ENCODE measurements at places on chromosomes 4 and X. TPM values are rescaled to one million over a fixed set of nuclear protein-coding genes. Genes with fewer than 3 reads are reported as not detected.
A peak's percentile ranks its signal among the peaks of the same experiment; 100 is the strongest.

- DNase-seq = peak; percentile 90
These were observed 12.3 kb upstream of the CHRNA9 start for GRCh38 chr4:40322811-40323210.

- no peak for DNase-seq
These were observed 364.5 kb upstream of the BOD1L1 start for GRCh38 chr4:13992041-13992440.

DNA sequence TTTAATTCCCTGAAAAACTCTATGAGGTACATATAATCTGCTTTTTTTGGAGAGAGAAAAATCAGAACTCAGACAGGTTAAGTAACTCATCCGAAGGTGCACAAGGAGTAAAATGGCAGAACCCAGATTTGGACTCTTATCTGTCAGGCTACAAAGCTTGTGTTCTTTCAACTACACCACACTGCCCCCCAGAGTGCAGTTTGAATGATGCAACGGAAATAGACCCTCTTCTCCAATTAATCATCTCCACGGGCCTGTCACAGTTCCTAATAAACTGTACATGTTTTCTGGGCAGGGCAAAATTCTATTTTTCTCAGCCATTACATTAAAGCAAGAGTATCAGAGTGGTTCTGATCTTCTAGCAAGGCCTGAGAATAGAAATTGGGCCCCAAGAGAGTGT, 35.3 kb upstream of the DCX start:
- DNase-seq = no peak

- DNase-seq = peak; percentile 43
These were observed 98.3 kb upstream of the MAOA start for GRCh38 chrX:43557792-43558191.

DNA sequence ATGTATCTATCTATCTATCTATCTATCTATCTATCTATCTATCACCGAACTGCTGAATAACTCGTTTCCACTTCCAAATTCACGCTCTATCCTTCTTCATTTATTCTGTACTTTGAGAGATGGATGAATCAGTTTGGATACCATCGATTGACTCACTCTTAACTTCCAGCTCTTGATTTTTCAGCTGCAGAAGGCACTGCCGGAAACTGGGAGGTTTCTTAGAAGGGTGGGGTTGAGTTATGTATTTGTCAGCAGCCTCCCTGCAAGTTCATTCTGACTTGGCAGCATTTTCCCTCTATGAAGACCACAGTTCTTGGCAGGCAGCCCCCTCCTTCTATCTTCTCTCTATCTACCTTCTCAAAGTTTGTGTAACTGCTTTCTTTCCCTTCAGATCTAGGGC, 112.0 kb upstream of the MAGEB18 start:
- DNase-seq = no peak

- DNase-seq = no peak
These were observed 133.3 kb downstream of the SPCS3 start for GRCh38 chr4:176453079-176453478.

GRCh38 chrX:109862433-109862832, 129.4 kb upstream of the ACSL4 start:
- DNase-seq = no peak

DNA sequence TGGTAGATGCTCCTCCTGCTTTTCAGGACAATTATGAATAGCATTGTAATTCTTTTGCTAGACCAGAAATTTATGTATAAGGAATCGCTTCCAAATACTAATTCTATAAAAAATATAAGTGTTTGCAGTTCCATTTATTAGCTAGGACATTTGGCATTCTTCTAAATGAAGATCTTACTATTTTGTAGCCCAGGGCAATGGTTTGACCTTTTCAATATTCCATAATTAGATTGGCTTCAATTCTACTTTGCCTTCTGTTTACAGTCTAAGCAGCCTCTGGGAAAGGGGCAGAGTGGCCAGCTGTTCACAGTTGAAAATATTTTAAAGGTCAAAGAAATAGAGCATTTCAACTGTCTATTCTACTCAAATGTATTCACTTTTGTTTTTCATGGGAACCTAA, 912.1 kb upstream of the GRIA3 start:
- no peak for DNase-seq

- DNase-seq = no peak
These were observed 320.6 kb downstream of the DTHD1 start for GRCh38 chr4:36601864-36602495.

GRCh38 chrX:31572360-31572759, 500.5 kb upstream of the FTHL17 start:
- no peak for DNase-seq

GRCh38 chr4:128707864-128708263, 101.6 kb upstream of the JADE1 start:
- no peak for DNase-seq

GRCh38 chr4:174697202-174697601, 131.8 kb downstream of the GLRA3 start:
- no peak for DNase-seq

DNA sequence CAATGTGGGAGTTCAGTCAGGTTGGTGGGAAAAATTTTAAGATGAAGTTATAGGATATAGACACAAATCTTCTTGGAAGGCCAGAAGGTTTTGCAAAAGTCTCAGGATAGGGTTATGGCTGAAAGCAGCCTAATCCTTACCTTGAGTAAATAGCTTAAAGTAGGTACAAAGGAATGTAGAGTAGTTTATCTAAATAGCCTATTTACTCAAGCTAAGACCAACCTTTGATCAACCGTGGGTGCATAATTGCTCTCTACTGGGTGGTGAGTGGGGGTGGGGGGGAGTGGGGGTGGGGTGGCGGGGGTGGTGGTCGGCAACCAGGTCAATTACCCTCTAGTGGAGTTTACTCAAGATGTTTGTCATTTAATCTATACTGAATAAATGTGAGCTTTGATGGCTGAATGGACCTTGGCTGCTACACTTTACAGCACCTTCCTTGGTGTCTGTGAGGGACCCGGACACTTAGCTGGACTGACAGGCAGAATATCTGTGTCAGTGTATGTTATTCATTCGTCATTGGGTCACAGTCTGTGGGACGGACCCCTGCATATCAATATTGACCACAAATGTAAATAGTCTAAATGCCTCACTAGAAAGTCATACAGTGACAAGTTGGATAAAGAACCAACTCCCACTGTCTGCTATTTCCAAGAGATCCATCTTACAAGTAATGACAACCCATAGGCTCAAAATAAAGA, 545.7 kb upstream of the PABPC4L start:
- peak; percentile 31 for DNase-seq

- DNase-seq = no peak
These were observed 32.3 kb upstream of the TFDP3 start for GRCh38 chrX:133250184-133251100.

DNA sequence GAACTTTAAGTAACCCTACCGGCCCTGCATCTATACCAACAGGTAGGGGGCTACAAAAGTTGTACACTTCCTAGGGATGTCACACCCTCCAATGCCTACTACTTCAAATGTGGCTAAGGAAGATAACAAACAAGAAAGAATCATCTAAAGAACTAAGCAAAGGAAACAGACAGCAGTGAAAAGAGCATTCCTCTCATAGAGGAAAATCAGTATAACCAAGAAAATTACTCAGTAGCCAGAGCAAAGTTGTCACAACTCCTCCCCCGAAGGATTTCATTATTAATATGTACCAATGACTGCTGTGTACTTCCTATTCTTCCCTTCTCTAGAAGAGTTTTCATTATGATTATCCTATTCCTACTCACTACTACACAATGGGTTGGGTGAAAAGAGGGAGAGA, 12.6 kb downstream of the ANKRD17 start:
- DNase-seq = no peak

DNA sequence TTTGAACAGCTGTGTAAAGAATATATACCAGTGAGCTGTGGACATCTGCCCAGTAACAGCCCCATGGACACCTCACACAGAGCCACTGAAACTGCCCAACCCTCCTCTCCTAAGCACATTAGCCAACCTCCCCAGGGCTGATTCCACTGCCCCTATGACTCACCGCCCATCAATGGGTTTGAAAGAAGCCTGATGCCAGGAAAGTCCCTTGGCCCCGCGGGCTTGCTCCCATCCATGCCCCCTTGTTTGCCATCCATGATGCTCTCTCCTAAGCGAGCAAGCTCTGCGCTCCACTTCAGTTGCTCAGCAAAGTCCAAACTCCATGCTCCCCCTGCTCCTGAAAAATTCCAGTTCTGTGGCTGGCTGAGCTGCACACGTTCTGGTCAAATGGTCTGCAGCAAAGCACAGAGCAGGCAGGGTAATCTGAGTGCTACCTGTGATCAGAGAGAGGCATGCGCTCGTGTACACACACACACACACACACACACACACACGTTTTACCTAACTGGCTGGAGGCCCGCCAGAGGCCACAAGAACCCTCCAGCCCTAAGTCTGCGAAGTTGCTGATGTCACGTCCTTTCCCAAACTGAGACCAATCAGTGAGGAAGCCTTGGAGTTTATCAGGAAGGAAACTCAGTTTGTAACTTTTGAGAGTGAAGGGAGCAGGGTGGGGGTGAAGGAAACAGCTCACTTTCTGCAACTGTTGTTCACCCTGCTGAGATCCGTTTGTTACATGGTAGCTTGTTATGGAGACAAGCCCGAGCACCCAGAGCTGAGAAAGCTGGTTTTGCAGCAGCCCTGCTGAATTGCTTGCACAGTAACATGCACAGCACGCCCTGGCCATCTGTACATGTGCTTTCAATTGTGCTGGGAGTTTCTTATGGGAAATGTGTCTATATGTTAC, at the start of gene ASB9:
Gene ASB9 (minus strand): TSS at position 466 of the 904 bp plus-strand sequence. CDS start 209 bp downstream, at position 257.
- peak; percentile 49 for DNase-seq

- DNase-seq = no peak
These were observed 23.6 kb downstream of the CA5B start for GRCh38 chrX:15761564-15762191.

DNA sequence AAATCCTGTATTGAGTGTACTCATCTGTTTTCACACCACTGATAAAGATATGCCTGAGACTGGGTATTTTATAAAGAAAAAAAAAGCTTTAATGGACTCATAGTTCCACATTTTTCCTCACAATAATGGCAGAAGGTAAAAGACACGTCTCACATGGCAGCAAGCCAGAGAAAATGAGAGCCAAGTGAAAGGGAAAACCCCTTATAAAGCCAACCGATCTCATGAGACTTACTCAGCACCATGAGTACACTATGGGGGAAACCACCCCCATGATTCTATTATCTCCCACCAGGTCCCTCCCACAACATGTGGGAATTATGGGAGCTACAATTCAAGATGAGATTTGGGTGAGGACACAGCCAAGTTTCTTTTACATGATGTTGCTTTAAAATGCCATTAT, 171.9 kb downstream of the GALNTL6 start:
- DNase-seq = no peak

DNA sequence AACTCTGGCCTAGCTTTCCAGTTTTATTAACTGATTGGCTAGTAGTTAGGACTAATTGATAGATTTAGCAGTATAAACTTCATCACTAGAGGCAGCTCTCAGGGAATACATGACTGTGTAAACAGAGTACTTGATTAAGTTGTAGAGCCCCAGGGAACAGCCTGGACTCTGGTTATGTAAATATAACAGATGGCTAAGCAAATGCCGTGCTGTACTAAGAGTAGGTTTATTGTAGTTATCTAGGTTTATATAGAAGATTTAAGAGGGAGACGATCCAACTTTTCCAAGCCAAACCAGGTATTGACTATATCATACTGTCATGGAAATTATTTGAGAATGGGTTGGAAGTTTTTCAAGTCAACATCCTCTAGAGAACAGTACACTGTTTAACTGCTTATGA, 463.4 kb upstream of the GRID2 start:
- peak; percentile 6 for DNase-seq

DNA sequence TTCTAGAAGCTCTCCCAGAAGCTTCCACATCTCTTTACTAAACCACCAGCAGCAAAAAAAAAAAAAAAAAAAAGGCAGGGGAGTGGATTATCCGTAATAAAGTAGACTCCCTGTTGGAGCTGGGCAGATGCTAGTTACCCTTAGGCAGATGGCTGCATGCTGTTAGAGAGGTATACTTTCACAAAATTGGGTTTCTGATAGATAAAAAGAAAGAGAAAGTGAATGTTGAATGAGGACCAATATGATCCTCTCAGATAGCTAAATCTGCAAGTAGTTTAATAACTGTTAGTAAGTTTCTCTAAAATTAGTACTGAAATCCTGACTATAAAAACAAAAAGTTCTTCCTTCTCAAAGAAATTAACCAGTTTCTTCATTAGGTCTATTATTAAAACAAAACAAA, 195.4 kb downstream of the ANAPC10 start:
- DNase-seq = no peak

- no peak for DNase-seq
These were observed 98.7 kb upstream of the KLHL13 start for GRCh38 chrX:118215346-118215745.

DNA sequence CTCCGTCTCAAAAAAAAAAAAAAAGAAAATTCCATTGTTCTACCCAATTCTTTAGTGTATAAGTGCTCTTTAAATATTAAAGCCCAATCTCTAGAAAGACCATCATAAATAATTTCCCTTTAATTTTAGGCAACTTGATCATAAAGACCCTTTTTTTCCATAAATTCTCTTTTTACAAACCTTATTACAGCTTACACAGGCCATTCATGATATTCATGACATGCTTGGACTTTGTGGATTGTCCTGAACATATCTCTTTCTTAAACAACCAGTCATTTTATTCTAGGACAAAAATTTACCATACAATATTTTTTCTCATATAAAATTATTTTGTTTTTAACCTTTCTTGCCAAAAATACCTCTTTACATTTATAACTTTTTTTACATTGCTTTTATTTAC, 30.5 kb downstream of the TLR8 start:
- no peak for DNase-seq

- no peak for DNase-seq
These were observed 6.9 kb upstream of the ANXA3 start for GRCh38 chr4:78544678-78545077.

DNA sequence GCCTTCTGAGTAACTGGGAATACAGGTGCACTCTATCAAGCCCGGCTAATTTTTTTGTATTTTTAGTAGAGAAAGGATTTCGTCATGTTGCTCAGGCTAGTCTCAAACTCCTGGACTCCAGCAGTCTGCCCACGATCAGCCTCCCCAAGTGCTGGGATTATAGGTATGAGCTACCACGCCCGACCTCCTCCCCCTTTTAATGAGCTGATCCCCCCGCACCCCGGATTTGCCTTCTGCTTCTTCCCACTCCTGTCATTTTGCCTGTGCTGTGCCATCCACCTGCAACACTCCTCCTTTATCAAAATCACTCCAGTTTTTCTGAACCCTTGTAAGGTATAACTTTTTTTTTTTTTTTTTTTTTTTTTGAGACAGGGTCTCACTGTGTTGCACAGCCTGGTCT, 33.4 kb downstream of the SPINK2 start:
- no peak for DNase-seq

- no peak for DNase-seq
These were observed 63.0 kb upstream of the ENPP6 start for GRCh38 chr4:184280591-184281071.

GABRG1 gene
- 0.03 TPM for polyA plus RNA-seq

NOX1 gene
- polyA plus RNA-seq = 1.8 TPM

ZRSR2 gene
- 13.5 TPM for polyA plus RNA-seq

ATP5ME gene
- 477 TPM for polyA plus RNA-seq

GABRB1 gene
- polyA plus RNA-seq = 0.27 TPM

CENPVL1 gene
- polyA plus RNA-seq = 0.19 TPM

ARSH gene
- not detected for polyA plus RNA-seq

UGT2B28 gene
- polyA plus RNA-seq = not detected

FGD1 gene
- polyA plus RNA-seq = 8.0 TPM

RAB33A gene
- 1.7 TPM for polyA plus RNA-seq

DSPP gene
- 0.01 TPM for polyA plus RNA-seq

ACOT9 gene
- 26.3 TPM for polyA plus RNA-seq

GPR82 gene
- 1.4 TPM for polyA plus RNA-seq

PALLD gene
- 59.7 TPM for polyA plus RNA-seq

SATL1 gene
- polyA plus RNA-seq = 0.22 TPM

POF1B gene
- polyA plus RNA-seq = 47.5 TPM

TBC1D9 gene
- polyA plus RNA-seq = 27.9 TPM

Data from large intestine (tissue), 12 donors.